ENCODE measurements at places on chromosomes 6 and 20.

- peak; percentile 91 for DNase-seq
Measured at GRCh38 chr20:32019156-32019510, 8.9 kb downstream of the CCM2L start.

GRCh38 chr20:51319522-51319921 is 223.0 kb downstream of the NFATC2 start:
- no peak for DNase-seq

DNA sequence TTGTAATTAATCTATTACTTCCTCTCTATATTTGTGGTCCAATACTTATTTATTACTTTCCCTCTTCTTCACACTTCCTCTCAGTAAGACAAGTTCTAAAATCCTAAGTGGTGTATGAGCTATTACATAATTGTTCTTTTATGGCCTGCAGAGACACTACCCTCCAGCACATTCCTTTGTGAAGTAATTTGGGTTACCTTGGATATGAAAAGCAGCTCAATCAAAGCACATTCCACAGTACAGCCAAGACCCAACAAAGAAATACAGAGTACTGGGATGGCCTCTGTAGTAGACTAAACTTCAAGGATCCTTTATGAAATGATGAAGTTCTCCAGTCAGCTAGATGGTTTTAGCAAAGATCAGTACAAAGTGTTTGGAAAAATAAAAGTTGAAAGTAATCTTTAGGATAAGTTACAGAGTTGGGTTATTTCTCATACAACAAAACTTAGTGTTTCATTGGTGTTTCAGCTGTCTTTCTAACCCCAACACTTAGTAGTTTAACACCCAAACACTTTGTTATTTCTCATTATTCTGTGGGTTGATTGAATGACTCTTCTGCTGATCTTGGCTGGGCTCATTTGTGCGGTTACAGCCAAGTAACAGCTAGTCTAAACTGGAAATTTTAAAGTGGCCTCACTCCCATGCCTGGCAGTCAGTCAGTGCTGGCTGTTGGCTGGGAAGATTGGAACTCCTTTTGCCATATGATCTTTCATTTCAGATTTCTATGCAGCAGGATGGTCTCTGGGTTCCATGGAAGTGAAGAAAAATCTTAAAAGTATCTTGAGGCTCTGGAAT is 161.5 kb upstream of the POU3F2 start:
- DNase-seq: no peak

DNA sequence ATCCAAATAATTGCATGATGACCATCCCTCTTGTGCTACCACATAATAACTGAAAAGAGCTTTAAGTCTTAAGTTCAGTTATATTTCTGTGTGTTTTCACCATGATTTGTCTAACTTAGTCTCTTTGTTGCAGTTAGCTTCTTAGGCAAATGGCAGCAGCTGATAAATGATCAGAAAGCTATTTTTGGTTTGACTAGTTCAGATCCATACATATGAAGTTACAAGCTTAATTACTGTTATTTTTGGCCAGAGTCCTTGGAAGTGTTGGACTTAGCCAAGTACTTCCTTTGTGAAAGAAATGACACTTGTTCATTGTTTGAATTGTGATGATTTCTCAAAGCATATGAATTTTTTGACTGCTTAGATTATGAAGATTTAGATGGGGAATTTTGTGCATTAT is 54.2 kb downstream of the HIVEP1 start:
- no peak for DNase-seq

GRCh38 chr6:1574083-1574761 is 35.5 kb upstream of the FOXC1 start:
- peak; percentile 54 for DNase-seq

DNA sequence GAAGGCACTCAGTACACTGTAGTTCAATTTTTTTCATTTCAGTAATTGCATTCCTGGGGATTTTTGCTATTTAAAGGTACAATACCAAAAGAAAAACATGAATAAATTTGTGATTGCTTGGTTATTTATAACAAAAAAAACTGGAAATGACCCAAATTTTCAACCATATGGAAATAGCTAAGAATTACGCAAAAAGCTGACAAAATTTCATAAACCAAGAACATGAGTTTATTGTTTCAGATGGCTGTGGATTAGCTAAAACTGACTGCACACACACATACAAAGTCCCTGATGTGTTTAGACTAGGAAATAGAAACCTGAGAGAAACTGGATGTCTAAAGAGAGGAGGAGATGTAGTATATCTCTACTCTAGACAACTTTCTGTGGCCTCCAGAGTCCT is 718.4 kb upstream of the CHD6 start:
- DNase-seq: no peak

GRCh38 chr6:163538331-163538730 is 123.8 kb downstream of the QKI start:
- DNase-seq: peak; percentile 67

DNA sequence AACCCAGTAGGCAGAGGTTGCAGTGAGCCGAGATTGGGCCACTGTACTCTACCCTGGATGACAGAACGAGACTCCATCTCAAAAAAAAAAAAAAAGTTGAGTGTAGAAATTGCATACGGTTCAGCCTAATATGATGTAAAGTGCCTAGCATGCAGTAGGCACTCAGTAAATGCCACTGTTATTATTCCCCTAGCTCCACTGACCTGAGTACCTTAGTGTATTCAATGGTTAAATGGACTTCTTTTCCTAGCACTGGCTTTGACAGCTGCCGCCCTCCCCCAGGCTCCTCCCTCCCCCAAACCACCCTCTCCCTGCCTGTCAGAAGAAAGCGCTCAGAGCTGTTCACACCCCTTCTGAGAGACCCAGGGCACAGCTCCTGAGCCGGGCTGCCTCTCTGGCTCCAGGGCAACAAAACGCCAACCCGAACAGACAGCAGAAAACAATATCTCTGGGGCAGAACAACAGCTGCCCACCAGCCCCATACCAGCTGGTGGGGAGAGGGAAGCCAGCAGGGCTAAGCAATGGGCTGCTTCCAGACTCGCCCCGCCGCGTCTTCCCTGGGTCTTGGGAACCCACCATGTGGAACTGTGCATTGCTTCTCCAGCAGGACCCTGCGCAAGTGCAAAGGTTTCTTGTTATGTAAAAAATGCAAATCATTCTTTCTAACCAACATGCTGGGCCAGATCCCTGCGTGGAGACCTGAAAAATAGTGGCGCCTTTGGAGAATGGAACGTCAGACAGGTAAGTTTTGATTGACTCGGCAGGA is 4.5 kb downstream of the CPNE5 start:
- DNase-seq: peak; percentile 79

GRCh38 chr6:158323561-158323958 is 11.3 kb downstream of the TULP4 start:
- no peak for DNase-seq

- DNase-seq: no peak
Measured at GRCh38 chr20:60926831-60927230, 325.2 kb upstream of the CDH4 start.

DNA sequence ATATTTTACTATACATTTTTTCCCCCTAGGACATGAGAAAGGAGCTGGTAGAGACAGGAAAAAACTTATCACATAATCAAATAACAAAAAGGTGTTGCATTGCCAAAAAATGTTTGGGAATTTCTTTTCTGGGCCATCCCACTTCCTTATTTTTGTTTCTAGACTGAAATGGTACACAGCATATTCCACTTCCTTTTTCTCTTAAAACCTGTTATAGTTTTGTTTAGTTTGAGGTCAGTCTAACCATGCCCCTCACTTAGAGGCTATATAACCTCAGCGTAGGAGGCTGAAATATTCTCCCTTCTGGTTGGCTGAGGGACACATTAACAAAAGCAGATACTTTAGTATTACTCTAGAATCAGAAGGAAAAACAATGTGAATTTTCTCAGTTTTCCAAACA is 323.9 kb downstream of the GJA1 start:
- no peak for DNase-seq

- DNase-seq: peak; percentile 67
Measured at GRCh38 chr6:98832284-98833056, 1.9 kb upstream of the POU3F2 start.

DNA sequence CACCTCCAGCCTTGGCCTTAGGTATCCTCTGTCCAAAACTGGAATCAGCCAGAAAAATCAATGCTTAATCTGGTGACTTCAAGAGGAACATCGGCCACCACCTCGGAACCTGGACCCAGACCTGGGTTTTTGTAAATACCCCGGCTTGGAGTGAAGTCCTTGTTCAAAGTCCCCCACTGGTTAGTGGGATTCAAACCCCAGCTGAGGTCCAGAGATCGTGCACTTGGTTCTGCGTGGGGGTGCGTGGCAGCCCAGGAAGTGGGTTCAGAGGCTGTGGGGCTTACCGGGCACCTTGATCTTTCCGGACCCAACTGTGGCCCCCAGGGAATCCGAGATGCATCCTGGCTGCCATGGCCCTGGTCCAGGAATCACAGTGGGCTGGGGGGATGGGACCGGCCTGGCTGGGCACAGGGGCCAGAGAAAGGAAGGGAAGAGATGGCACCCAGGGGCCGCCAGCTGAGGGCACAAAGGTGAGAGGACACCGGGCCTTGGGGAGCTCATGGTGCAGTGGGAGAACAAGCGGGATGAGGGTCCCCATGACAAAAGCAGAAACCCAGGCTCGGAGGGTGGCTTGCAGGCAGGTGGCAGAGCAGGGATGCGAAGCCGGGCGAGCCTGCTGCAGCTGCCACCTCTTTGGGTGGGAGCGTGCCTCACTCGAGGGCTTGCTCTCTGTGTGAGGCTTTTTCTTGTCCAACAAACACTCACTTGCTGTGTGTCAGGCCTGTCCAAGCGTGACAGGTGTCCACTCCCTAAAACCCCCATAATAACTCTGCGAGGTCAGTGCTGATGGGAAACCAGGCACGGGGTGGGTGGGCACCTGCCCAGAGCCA is 27.7 kb downstream of the ZBP1 start:
- DNase-seq: no peak

- no peak for DNase-seq
Measured at GRCh38 chr6:22281341-22282085, 15.3 kb downstream of the PRL start.

GRCh38 chr20:59331721-59332329 is 31.4 kb downstream of the EDN3 start:
- DNase-seq: peak; percentile 65

DNA sequence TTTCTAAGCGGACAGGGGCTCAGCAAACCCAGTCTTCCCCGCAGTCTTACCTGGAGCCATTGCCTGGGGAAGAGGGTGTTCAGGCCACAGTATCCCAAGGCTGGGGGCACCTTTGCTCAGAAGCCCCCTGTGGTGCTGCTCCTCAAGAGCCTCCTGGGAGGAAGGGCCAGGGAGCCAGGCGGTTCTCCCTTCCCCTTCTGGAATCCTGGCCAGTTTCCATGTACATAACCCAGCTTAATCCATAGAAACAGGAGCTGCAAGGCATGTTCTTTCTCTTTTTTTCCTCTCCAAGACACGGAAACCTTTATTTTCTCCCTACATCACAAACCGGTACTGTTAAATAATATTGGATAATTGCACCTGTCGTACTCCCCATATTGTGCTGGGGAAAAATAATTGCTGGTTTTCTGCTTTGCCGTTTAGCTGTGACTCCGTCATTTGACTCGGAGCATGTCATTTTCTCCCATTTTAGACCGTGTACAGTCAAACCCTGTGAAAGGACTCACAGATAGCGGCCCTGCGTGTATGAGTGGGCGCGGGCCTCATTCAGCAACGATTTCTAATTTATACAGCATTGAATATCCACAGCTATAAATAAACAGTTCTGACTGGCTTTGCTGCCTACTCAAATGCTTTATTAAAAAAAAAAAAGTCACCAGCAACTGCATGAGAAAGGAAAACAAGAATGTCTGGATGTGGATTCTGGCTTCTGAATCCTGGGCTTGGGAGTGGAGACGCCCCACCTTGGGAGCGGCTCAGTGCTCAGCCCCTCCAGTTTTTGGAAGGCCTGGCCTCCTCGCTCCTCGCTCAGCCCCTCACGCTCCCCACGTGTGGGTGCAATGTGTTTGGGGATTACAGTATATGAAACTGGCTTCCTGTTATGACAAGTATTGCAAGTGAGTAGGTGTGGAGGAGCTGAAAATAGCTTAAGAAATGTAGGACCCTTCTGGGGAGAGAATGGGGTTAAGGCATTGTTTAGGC is 67.3 kb downstream of the ADTRP start:
- no peak for DNase-seq

DNA sequence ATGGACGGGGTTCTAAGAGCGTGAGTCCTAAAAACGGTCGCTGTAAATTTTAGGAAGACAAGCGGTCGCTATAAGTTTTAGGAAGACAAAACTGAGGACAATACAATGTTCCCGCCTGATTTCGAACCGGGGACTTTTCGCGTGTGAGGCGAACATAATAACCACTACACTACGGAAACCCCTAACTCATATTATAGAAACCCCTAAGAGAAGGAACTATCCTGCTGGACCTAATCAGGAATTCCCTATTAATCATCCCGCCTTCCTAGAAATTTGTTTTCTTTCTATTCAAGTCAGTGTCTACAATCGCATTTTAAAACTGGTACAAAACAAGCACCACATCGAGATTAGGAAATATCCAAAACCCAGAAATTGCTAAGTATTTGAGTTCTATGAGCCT is 183.8 kb downstream of the OR2B2 start:
- DNase-seq: no peak

- no peak for DNase-seq
Measured at GRCh38 chr6:129748901-129749748, 39.1 kb upstream of the ARHGAP18 start.

DNA sequence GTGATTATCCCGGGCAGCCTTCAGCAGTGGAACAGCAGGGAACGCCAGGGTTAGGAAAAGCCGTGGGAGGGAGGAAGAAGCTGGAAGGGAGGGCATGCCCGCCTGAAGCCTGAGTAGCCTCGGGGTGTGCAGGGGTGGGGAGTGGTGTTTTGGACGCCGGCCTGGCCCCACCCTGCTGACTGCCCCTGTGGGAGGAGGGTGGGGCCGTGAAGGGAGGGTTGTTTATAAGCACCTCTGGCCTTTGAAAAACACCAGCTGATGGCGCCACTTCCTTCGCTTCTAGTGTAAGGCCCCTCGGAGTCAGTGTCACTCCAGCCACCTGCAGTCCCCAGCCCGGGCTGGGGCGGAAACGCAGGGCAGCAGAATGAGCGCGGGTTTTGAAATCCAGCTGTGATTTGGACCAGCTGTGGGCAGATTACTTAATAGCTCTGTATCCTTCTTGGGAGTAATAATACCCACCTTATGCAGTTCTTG is 52.8 kb upstream of the BMP6 start:
- DNase-seq: peak; percentile 89

DNA sequence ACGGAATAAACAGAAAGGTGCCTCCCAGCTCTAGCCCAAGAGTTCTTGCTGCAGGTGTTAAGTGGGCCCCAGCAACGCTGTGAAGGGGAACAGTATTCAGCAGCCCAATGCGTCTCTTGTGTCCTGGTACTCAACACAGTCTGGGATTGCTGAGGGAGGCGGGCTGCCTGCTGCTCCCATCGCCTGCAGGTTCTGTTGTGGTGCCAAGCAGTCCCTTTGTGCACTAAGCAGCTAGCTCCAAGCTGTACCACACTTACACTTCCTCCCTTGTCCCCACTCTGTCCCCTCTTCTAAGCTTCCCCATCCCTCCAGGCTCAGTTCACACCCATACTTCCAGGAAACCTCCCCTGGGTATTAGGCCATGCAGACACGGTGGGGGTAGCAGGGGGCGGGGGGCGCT is 92.7 kb downstream of the AGPAT4 start:
- no peak for DNase-seq

GRCh38 chr6:104704191-104704590 is 155.5 kb downstream of the HACE1 start:
- DNase-seq: no peak
